ENCODE measurements at places on chromosomes 3 and 15.

GRCh38 chr15:71883447-71883846, 73.1 kb downstream of the NR2E3 start:
- no peak for DNase-seq

- no peak for DNase-seq
Observed at GRCh38 chr15:28994831-28995596, 109.2 kb downstream of the APBA2 start.

- DNase-seq: no peak
Observed at GRCh38 chr3:37999836-38000235, 9.2 kb downstream of the VILL start.

GRCh38 chr3:102025606-102026270, 176.4 kb downstream of the NFKBIZ start:
- DNase-seq: no peak

DNA sequence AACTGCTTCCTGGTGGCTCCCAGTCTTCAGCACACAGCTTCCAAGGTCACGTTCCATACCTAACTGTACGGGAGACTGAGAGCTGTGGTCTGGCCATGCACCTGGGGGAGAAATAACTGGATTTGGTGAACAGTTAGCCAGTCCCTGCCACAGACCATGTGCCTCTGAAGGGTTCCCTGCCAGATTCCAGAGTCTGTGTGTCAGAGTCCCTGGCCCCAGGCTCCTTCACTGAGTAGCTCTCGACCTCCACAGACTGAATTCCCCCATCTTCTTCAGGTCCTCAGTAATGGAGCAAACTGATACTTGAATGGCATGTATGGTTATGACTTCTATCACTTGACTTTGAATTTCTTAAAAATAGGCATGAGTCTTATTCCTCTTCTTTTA, 17.5 kb downstream of the MKRN2OS start:
- DNase-seq: no peak

DNA sequence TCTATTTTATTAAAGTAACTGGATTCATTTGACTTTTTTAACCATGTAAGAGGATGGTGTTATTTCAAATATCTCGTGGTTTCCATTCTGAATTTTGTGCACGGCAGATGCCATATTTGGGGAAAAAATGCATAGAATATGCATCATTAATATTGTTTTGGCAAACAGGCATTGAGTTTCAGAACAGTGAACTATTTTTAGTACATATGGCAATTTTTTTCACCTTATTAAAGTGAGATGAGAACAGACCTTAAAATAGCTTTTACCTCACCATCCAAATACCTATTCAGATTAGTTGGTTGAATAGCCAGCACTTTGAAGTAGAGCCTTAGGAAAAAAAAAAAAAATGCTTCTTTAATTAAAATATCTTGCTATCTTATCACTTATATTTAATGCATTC, 117.3 kb upstream of the FLNB start:
- no peak for DNase-seq

DNA sequence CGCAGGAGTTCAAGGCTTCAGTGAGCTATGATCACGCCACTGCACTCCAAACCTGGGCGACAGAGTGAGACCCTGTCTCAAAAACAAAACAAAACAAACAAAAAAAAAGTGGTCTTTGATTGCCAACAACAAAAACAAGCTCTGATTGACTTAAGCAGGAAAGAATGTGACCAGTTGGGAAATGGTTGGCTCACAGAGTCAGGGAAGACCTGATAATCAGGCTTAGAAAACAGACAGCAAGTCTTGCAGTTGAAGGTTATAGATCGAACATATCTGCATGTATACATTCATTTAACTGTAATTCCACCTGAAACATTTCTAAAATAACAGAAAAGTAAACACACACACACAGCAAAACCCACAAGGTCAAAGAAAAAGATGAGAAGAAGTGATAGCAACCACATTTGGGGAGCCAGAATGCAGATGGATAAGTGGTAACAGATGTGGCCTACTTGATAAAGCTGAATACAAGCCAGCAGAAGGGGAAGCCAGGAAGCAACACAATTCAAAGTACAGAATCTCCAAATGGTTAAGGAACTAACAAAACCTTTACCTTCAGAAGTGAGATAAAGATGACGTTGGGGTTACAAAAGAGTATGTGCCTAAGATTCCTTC, 699.9 kb upstream of the ZNF385D start:
- DNase-seq: no peak

GRCh38 chr3:127525373-127525772, 65.2 kb downstream of the TPRA1 start:
- DNase-seq: no peak

GRCh38 chr15:89672221-89673164, 6.7 kb downstream of the PLIN1 start:
- no peak for DNase-seq

GRCh38 chr3:125191730-125192129, 20.8 kb downstream of the SLC12A8 start:
- no peak for DNase-seq

- no peak for DNase-seq
Observed at GRCh38 chr3:12780751-12781150, 15.7 kb upstream of the CAND2 start.

DNA sequence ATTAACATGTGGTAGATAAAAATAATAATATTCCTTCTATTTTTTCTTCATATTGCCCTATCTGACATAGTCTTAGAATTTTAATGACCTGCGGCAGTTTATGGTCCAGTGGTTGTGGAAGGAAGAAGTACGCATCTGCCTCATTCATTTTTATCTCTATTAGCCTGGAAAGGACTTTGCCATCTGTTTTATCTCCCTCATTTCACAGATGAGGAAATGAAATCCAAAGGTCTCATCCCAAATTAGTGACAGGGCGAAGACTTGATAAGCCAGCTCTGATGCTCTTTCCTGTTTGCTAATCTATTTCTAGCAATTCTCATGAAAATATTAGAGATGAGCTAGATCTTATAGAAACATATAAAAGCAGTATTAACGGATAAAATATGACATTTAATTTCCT, 113.3 kb downstream of the KLHL25 start:
- DNase-seq: no peak

- no peak for DNase-seq
Observed at GRCh38 chr3:178948546-178948945, 123.1 kb downstream of the ZMAT3 start.

DNA sequence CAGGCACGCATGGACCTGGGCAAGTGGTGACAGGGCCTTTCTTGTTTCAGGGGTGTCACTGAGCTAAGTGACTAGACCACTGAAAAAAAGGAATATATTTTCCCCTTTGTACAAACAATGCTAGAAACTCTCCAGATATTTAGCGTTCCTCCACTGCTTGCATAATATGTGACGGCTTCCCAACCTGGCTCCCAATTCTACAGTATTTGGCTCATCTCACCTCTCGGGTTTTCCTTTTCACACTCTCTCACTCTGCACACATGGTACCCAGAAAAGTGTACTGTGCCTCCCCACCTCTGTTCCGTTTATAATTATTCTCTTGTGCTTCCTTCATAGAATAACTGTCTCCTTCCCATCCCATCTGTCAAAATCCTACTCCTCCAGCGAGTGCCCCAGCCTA, 140.5 kb upstream of the KLHL25 start:
- no peak for DNase-seq

GRCh38 chr3:12267376-12268030, 21.4 kb upstream of the PPARG start:
- no peak for DNase-seq
